ENCODE measurements at places on chromosomes 3 and 15. TPM values are rescaled to one million over a fixed set of nuclear protein-coding genes. Genes with fewer than 3 reads are reported as not detected.

The SLC28A1 gene
- total RNA-seq = not detected

The CHRNA3 gene
- total RNA-seq = not detected

DNA sequence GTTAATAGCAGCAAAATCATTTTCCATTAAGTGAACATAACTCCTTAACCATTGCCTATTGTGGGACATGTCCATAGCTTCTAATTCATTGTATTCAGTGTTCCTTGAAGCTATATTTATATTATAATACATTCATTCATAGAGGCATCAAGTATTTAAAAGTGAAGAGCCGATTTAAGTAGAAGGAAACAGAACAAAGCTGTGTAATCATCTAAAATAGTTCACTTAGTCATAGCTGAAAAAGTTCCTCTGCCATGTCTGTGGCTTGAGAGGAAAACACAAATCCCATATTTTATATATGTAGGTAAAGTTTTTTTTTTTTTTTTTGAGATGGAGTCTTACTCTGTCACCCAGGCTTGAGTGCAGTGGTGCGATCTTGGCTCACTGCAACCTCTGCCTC lies 54.5 kb downstream of the TMEM108 start:
- H3K4me3 ChIP-seq = no peak overlapping the region
- H3K36me3 ChIP-seq = no peaks in the 10 kb centered on the region

- no peaks in the 10 kb centered on the region for H3K4me1 ChIP-seq
- no peak overlapping the region for H3K4me3 ChIP-seq
- H3K36me3 ChIP-seq = peaks cover 4% of the 10 kb centered on the region
- H3K27ac ChIP-seq = no peak overlapping the region
- no peak for DNase-seq
Observed at GRCh38 chr3:122824465-122825381, 29.9 kb downstream of the SLC49A4 start.

DNA sequence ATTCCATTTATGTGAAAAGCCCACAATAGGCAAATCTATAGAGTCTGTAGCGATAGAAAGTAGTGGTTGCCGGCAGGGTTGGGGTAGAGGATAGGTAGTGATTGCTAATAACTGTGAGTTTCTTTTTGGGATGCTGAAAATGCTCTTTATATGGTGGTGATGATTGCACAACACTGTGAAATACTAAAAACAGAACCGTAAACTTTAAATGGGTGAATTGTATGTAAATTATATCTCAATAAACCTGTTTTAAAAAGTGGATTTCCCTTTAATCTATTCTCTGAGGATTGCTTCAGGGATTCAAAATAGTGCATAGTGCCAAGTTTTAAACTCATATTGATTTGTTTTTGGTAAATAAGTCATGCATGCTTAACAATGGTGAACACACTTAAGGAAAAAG lies 140.2 kb downstream of the LPP start:
- H3K27ac ChIP-seq = peak overlapping the region; percentile 92
- H3K36me3 ChIP-seq = peaks cover 2% of the 10 kb centered on the region
- H3K4me1 ChIP-seq = peaks cover 74% of the 10 kb centered on the region
- H3K27me3 ChIP-seq = no peaks in the 10 kb centered on the region
- H3K4me3 ChIP-seq = peak overlapping the region; percentile 36

GRCh38 chr15:41882689-41883483 lies 11.0 kb downstream of the SPTBN5 start:
- no peak for DNase-seq
- H3K4me1 ChIP-seq = peaks cover 4% of the 10 kb centered on the region
- peaks cover 13% of the 10 kb centered on the region for H3K27me3 ChIP-seq
- H3K4me3 ChIP-seq = no peak overlapping the region

Measured in activated T-cell treated with anti-CD3 and anti-CD28 coated beads, Interleukin-2, amount 50 U/mL, for 72 hours (primary cell).